ENCODE measurements at places on chromosomes 5 and 9.
A peak's percentile ranks its signal among the peaks of the same experiment; 100 is the strongest.

DNA sequence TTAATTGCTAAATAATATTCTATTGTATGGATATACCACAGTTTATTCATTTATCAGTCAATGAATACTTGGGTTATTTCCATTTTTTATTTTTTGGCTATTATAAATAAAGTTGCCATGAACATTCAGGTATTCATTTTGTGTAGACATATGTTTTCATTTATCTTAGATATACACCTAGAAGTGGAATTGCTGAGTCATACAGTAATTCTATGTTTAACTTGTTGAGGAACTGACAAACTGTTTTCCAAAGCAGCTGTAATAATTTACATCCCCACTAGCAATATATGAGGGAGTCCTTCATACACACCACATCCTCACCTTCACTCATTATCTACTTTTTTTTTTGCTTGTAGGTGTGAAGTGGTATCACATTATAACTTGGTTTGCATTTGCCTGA is 123.6 kb downstream of the FBN2 start:
- no peak for DNase-seq

DNA sequence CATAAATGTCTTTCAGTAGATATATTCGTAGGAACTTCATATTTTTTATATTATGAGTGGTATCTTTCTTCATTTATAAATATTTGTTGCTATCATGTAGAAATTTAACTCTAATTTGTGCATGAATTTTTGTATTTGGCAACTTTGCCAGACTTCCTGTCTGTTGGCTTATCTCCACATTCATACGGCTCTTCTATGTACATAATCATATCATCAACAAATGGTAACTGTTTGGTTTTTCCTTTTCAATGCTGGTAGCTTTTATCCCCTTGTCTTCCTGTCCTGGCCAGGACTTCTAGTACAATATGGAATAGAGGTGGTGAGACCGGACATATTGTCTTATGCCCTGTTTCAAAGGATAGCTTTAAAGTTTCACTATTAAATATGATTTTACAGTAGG is 132.3 kb upstream of the COL5A1 start:
- DNase-seq = no peak

- DNase-seq = no peak
These were observed 20.0 kb downstream of the PRRT1B start for GRCh38 chr9:131565369-131565768.

GRCh38 chr5:43042176-43042625 is 2.1 kb upstream of the ANXA2R start:
- DNase-seq = no peak

DNA sequence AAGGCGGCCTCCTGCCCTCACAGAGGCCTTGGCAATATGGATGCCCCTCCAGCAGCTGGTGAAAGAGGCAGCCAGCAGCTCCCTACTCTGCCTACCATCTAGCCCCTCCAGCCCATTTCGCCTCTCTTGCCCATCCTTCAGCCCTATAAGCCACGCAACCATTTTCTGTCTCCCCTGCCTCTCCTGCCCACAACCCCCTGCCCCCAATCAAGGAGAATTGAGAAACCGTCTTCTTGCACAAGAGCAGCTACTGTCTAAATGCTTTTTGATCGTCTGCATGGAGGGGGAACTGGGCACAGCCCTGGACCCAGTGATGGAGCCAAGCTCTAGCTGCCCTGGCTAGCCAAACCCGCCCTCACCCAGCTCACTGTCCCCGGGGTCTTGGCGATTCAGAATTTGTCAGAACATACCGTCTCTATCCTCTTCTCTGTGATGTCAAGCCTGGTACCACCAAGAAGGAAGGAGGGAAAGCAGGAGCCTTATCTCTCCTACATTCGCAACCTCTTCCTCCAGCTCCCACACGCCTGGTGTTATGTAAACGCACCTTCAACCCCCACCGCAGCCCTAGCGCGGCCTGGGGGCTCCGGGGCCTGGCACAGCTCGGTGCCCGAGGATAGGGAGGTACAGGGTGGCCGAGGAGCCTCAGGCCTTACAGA is 1.2 kb downstream of the SPRY4 start:
- DNase-seq = no peak

DNA sequence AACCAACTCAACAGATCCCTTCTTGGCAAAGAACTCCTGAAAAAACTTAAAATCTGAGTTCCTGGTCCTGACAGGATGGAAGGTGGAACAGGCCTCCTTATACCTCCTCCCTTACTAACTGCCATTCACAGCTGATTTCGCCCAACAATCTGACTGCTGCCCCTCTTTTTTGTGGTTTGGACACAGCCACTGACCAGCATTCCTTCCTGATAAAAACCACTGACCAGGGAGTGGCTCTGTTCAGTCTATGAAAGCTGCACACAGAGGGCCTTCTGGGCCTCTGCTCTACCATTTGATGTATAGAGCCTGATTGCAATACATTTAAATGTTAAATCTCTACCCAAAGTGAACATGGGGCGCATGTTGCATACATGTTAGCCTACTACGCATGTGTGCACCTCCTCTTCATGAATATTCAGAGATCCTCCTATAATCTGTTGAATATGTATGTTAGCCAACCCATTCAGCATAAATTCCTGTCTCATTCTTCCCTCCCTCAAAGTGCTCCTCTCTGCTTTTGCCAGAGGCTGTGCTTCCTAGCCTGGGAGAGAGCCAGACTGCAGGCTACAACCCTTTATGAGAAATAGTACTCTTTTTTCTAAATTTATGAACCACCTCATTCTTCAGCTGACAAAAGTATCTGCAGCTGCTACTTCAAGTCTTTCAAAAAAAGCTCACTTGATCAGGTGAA is 93.7 kb upstream of the MRPS30 start:
- no peak for DNase-seq

- peak; percentile 77 for DNase-seq
These were observed 7.9 kb downstream of the GABRP start for GRCh38 chr5:170791325-170791954.

- no peak for DNase-seq
These were observed 26.0 kb downstream of the FLT4 start for GRCh38 chr5:180623411-180623834.

Measured in Ammon's horn (tissue), 1 donor.